Right atrium auricular region (tissue), 2 donors: ENCODE measurements at places on chromosomes 5 and 9. TPM values are rescaled to one million over a fixed set of nuclear protein-coding genes. Genes with fewer than 3 reads are reported as not detected.
A peak's percentile ranks its signal among the peaks of the same experiment; 100 is the strongest.

GRCh38 chr5:3734632-3735031 is 139.0 kb downstream of the IRX1 start:
- no peaks in the 10 kb centered on the region for H3K27me3 ChIP-seq
- no peaks in the 10 kb centered on the region for H3K36me3 ChIP-seq
- H3K4me3 ChIP-seq: no peak overlapping the region
- no peaks in the 10 kb centered on the region for H3K4me1 ChIP-seq
- DNase-seq: no peak

The CARD6 gene
- total RNA-seq: 8.0 TPM

The SAXO1 gene
- total RNA-seq: not detected

- H3K4me1 ChIP-seq: no peaks in the 10 kb centered on the region
- no peaks in the 10 kb centered on the region for H3K27me3 ChIP-seq
- no peak for DNase-seq
- no peak overlapping the region for H3K4me3 ChIP-seq
- H3K27ac ChIP-seq: no peak overlapping the region
Observed at GRCh38 chr9:110626101-110626829, 42.3 kb upstream of the MUSK start.

The PCDHA7 gene
- total RNA-seq: 0.07 TPM

The KLF4 gene
- 62.9 TPM for total RNA-seq

GRCh38 chr5:58648846-58649245 is 66.0 kb downstream of the RAB3C start:
- no peaks in the 10 kb centered on the region for H3K27me3 ChIP-seq
- H3K4me1 ChIP-seq: no peaks in the 10 kb centered on the region
- no peak overlapping the region for H3K4me3 ChIP-seq
- H3K36me3 ChIP-seq: no peaks in the 10 kb centered on the region

DNA sequence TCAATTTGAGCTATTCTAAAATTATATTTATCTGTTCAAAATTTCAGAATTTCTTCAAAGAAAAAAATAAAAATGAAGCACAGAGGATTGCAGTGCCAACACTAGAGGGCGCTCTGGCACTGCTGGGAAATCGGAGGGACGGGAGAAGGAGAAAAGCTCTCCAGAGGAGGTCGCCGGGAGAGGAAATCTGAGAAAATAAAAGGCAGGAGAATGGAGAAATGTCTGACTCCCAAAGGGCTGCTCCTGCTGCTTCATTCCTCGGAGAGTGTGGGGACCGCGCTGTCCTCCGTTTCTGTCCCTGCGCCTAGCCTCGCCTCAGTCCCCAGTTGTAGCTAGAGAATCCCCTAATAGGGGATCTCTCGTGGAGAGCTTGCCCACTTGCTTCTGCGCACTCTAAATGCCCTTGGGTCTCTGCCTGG is 40.0 kb upstream of the ARSB start:
- no peaks in the 10 kb centered on the region for H3K4me1 ChIP-seq
- no peak for DNase-seq
- no peak overlapping the region for H3K27ac ChIP-seq
- no peaks in the 10 kb centered on the region for H3K36me3 ChIP-seq

The CEL gene
- total RNA-seq: 0.94 TPM

GRCh38 chr9:123138163-123138562 is 104.7 kb downstream of the GPR21 start:
- no peaks in the 10 kb centered on the region for H3K36me3 ChIP-seq
- H3K4me3 ChIP-seq: no peak overlapping the region
- no peak for DNase-seq
- H3K27ac ChIP-seq: no peak overlapping the region
- no peaks in the 10 kb centered on the region for H3K4me1 ChIP-seq

DNA sequence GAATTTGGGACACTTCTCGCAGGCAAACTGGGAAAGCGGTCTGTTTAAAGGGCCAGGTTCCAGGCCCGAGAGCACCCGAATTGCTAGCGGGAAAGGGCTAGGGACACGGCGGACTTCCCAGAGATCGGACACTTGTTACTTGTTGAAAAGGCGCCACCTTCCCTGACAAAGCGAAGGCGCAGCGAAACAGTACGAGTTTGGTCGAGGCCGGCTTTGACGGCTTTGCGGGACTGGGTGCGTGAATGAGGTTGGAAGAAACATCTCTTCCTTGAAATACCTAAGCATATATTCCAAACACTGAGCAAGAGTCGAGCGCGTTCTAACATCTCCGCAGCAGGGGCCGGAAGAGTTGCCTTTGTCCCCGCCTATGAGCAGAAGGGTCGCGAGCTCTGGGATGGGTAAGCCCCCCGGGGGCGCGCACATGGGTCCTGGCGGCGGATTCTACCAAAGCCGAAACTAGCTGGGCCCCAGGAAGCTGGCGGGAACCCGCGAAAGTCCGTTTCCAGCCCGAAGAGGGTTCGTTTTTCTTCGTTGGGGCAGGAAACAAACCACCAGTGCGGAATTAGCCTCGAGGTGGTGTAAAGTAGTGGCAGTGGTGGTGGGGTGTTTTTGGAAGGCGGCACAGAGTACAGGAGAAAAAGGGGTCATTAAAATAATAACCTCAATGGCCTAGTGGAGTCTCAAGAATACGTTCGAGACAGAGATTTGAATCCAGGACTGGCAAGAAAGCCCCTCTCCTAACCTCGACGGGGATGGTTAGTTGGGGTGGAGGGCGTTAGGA is 1.5 kb downstream of the GDNF start:
- DNase-seq: no peak
- peaks cover 52% of the 10 kb centered on the region for H3K4me1 ChIP-seq
- H3K36me3 ChIP-seq: no peaks in the 10 kb centered on the region

The SH2D3C gene
- total RNA-seq: 11.5 TPM

The PCDHGA10 gene
- 4.8 TPM for total RNA-seq

GRCh38 chr5:135890867-135891266 is 4.8 kb downstream of the IL9 start:
- no peak overlapping the region for H3K27ac ChIP-seq
- H3K27me3 ChIP-seq: no peaks in the 10 kb centered on the region
- H3K36me3 ChIP-seq: no peaks in the 10 kb centered on the region

GRCh38 chr5:78858364-78858763 is 126.7 kb downstream of the ARSB start:
- no peaks in the 10 kb centered on the region for H3K4me1 ChIP-seq
- no peaks in the 10 kb centered on the region for H3K27me3 ChIP-seq
- H3K27ac ChIP-seq: no peak overlapping the region
- H3K4me3 ChIP-seq: no peak overlapping the region
- H3K36me3 ChIP-seq: no peaks in the 10 kb centered on the region

The SH3TC2 gene
- 4.7 TPM for total RNA-seq

DNA sequence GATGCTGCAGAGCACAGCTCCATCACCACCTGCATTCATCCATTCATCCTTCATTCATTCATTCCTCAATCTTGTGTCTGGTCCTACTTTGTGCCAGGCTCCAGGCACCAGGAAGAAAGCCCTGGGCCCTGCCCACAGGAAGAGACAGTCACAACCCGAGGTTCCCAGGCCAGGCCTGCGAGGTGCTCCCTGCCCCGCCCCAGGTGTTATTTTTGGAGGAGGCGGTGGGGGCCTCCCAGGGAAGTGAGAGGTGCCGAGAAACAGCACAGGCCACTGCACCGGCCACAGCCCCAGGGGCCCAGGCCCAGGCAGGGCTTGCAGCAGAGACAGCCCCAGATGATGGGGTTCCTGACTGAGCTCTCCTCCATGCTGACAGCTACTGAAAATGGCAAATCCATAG is 33.4 kb downstream of the VAV2 start:
- H3K4me1 ChIP-seq: peaks cover 49% of the 10 kb centered on the region
- no peak overlapping the region for H3K4me3 ChIP-seq
- no peaks in the 10 kb centered on the region for H3K36me3 ChIP-seq
- H3K27me3 ChIP-seq: no peaks in the 10 kb centered on the region
- DNase-seq: no peak

The TAF11L10 gene
- not detected for total RNA-seq

DNA sequence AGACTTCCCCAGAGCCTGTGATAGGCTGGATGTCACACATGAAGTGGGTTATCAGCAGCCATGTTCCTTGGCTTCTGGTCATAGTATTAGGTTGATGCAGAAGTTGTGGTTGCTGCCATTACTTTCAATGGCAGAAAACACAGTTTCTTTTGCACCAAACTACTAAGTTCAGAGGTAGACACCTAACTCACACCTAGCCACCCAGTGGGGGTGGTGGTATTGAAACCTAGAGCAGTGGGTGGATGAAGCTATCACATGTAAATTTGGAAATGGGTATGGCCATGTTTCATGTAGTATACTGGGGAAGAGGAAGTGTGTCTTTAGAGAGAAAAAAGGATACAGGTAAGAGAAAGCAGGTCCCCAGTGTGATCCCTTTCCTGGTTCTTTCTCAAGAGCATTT is 347.9 kb upstream of the SEMA6A start:
- no peak overlapping the region for H3K27ac ChIP-seq
- no peak for DNase-seq
- no peak overlapping the region for H3K4me3 ChIP-seq
- no peaks in the 10 kb centered on the region for H3K36me3 ChIP-seq
- H3K27me3 ChIP-seq: no peaks in the 10 kb centered on the region
- no peaks in the 10 kb centered on the region for H3K4me1 ChIP-seq

The SNCB gene
- total RNA-seq: not detected

- H3K36me3 ChIP-seq: no peaks in the 10 kb centered on the region
- no peak overlapping the region for H3K27ac ChIP-seq
- H3K4me1 ChIP-seq: no peaks in the 10 kb centered on the region
- H3K4me3 ChIP-seq: no peak overlapping the region
Observed at GRCh38 chr5:31990081-31990650, 184.0 kb downstream of the GOLPH3 start.

GRCh38 chr5:83567741-83568140 is 96.2 kb downstream of the VCAN start:
- no peak for DNase-seq
- no peaks in the 10 kb centered on the region for H3K27me3 ChIP-seq
- H3K4me1 ChIP-seq: no peaks in the 10 kb centered on the region
- H3K27ac ChIP-seq: peak overlapping the region; percentile 29
- H3K36me3 ChIP-seq: peaks cover 3% of the 10 kb centered on the region

The SH3PXD2B gene
- total RNA-seq: 13.9 TPM

The IL3 gene
- not detected for total RNA-seq

DNA sequence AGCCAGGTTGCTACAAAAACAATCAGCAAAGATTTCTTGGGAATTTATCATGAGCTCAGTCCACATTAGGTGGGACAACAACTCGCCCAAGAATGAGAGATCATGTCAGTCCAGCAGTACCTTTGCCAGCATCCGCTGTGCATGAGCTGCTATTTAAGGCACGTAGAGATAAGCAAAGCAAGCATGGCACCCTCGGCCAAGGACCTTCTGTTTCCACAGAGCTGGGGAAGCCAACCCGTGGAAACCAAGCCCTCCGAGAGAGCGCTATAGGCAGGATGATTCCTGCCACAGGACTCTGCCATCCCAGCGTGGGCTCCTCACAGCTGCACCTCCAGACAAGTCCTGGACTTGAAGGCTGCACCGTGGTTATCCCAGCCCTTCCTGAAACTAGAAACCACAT is 189.5 kb upstream of the PPP1R26 start:
- H3K4me1 ChIP-seq: peaks cover 7% of the 10 kb centered on the region
- H3K36me3 ChIP-seq: no peaks in the 10 kb centered on the region
- no peak overlapping the region for H3K4me3 ChIP-seq
- H3K27ac ChIP-seq: no peak overlapping the region
- no peaks in the 10 kb centered on the region for H3K27me3 ChIP-seq

DNA sequence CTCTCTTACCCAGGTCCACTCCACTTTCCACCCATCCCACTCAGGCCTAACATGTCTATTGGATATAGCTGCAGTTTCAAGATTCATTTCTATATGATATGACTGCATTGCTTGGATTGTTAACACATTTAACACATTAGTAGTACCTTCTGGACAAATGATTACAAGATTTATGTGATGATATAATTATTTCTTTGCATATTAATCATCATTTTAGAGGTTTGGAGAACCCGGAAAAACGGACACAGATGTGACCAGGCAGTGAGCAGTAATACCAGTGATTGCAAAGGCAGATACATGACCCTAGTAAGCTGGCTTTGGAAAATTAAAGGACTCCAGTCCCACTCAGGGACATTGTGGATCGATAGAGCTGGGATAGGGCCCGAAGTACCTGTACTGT is 103.8 kb downstream of the PRR16 start:
- DNase-seq: no peak
- no peaks in the 10 kb centered on the region for H3K36me3 ChIP-seq
- no peaks in the 10 kb centered on the region for H3K27me3 ChIP-seq
- no peak overlapping the region for H3K4me3 ChIP-seq
- no peaks in the 10 kb centered on the region for H3K4me1 ChIP-seq
- no peak overlapping the region for H3K27ac ChIP-seq

GRCh38 chr9:6944896-6945295 is 187.1 kb downstream of the KDM4C start:
- H3K4me3 ChIP-seq: no peak overlapping the region
- DNase-seq: no peak
- no peaks in the 10 kb centered on the region for H3K36me3 ChIP-seq
- no peaks in the 10 kb centered on the region for H3K27me3 ChIP-seq

DNA sequence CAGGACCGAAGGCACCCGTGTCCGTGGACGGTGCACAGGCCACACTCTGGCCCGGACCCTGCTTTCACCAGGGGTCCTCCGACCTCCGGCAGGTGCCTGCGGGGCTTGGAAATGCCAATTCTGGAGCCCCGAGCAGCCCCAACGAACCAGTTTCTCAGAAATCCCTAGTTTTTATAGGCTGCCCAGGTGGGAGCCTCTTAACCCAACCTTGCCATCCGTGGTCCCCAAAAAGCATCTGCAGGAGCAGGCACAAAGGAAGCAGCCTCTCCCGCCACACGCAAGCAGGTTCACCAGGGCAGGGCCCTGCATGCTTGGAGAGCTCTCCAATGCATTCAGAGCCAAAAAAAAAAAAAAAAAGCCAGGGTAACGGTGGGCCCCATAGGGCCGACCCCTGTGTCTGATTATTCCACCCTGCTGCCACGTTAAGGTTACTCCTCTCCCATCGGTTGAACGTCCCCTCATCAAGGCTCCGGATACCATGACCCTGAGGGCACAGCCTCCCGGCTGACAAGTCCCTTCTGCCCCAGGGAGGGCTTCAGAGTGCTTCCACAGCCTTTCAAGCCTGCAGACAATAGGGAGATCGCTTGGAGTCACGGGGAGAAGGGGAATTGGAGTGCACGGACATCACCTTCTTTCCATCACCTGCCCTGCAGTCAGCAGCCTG is 796 bp upstream of the TPRN start:
- H3K27ac ChIP-seq: peak overlapping the region; percentile 75
- peaks cover 83% of the 10 kb centered on the region for H3K4me1 ChIP-seq
- H3K27me3 ChIP-seq: no peaks in the 10 kb centered on the region
- H3K4me3 ChIP-seq: peak overlapping the region; percentile 71
- DNase-seq: no peak

The C9orf153 gene
- total RNA-seq: 0.28 TPM

- DNase-seq: no peak
- H3K4me1 ChIP-seq: no peaks in the 10 kb centered on the region
- no peak overlapping the region for H3K27ac ChIP-seq
- H3K36me3 ChIP-seq: no peaks in the 10 kb centered on the region
- no peaks in the 10 kb centered on the region for H3K27me3 ChIP-seq
Observed at GRCh38 chr5:142618130-142618523, 67.8 kb downstream of the FGF1 start.

DNA sequence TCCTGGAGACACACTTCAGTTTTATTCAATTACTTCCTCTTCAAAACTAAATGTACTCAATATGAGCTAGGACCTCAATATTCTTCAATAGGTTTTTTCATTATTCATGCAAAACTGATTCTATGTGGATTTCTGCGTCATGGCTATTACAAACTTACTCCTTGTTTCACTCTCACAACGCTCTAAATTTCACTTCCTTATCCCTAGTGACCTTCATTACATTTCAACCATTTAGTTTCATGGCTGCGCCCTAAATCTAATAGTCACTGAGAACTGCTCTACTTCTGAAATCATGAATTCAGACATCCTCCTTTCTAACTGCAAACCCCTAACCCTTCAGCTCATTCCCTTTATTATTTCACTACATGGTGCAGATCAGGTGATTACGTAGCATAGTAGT is 93.9 kb downstream of the SLC25A46 start:
- H3K4me1 ChIP-seq: no peaks in the 10 kb centered on the region
- no peak overlapping the region for H3K27ac ChIP-seq
- H3K27me3 ChIP-seq: no peaks in the 10 kb centered on the region
- no peak for DNase-seq
- H3K4me3 ChIP-seq: no peak overlapping the region
- H3K36me3 ChIP-seq: no peaks in the 10 kb centered on the region
